NCI-H187 (cell line): ENCODE measurements at places on chromosomes 7 and 10.

DNA sequence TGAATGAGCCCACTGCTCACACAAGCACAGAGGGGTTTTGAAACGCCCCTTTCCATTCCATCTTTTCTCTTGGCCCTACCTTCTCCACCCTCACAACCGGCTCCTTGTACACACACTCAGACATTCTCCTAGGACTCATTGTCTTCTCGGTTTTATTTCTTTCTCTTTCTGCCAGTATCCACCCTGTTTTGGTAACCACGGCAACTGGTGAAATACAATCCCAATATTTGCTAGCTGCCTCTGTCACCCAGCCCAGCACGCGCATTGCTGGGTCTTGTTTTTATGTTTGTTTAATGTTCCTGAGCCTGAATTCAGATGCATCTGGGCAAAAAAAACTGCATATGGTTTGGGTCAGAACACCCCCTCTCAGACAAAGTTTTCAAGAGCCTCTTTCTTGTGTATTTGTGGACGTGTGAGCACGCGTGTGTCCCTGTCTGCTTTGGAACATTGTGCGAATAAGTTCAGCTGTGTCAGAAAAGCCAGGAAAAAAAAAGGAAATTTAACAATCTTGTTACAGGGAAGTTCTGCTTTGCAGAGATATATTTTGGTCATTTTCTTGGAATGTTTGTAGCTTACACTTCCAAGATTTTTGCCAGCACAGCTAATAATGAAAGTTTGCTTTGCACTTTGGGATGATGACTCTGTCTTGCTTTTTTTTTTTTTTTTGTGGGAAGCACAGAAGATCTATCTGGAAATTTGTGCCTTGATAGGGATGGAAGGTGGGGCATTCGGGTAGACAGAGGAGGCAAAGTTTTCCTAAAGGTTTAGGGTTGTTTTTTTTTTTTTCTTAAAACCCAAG is 225.9 kb downstream of the TRIL start:
- no peak for DNase-seq

- DNase-seq: no peak
These were observed 54.0 kb upstream of the TMEM229A start for GRCh38 chr7:124086843-124087242.

DNA sequence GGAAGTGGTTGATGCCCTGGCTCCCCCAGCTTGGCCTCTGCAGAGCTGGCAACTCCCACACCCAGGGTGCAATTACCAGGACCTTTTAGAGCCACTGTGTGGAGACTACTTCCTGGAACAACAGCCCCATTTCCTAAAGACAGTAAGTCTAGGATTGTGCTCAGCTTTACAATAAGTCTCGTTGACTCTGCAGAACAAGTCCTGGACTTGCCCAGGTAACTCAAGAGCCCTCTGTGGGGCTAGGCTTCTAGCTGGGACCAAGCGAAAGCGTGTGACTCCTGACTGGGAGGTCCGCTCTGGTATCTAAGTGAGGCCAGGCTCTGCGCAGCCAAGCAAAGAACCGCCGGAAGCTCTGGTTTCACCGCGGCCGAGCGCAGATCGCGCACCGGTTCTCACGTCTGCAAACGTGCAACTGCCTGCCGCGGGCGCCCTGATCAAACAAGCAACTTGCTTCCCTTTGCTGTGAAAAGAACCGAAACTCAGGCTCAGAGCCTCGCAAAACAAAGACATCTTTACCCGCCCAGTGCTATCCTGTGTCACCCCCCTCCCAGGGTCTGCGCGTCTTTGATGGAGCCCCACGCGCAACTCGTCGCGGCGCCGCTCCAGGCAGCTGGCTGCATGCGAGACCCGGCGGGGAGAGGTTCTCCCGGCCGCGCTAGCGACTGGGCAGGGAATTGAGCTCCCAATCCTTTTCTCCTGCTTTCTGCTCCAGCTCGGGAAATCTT is 4.4 kb upstream of the PDLIM1 start:
- DNase-seq: peak; percentile 43

DNA sequence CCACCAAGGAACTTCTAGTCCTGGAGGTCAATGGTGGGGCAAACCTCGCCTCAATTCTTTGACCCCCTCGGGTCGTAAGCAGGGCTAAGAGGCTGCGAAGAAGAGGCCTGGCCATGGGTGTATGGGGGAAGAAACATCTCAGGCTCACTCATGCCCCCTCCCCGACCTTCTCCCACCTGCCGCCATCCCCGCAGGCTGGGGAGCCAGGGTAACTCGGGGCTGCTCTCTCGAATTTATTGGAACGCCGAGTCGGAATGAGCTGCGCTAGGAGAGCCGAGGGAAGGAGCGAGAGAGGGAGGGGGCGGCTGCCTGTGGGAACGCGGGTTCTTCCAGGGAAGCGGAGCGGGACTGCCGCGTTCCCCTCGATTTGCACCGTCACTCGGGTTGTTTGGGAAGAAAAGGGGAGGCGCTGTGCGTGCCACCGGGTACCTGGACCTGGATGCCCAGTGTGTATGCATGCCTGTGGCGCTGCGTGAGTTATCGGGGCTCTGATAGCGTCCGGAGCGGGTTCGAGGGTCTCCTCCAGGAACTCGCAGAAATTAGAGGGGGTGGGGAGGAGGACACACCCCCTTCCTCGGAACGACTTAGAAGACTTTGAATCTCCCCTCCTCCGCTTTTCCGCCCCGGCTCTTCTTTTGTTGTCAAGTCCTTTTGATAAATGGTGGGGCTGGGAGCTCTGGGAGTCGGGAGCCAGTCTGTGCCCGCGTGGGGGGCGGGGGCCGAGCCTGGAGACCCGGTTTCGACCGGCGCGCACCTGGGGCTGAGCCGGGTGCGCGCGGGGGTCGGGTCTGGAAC is 1.8 kb upstream of the ZNF503 start:
- peak; percentile 25 for DNase-seq

- DNase-seq: no peak
These were observed 232.2 kb downstream of the KIAA1217 start for GRCh38 chr10:24440817-24441797.

DNA sequence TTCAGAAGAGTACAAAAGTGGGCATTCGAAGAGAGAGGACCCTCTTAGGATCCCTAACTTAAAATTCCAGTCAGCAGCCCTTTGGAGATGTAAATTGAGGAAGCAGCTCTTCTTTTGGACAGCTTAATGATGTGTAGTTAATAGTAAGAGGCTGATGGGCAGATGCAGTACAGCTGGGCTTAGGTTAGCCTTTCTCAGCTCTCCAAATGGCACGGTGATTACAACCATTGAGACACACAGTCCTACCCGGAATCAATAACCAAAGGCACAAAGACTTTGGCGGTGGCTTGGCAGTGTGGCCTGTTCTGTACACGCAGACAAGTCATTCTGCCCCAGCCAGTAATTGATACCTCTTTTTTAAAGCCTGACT is 26.8 kb downstream of the GAD2 start:
- no peak for DNase-seq
